ENCODE measurements at places on chromosomes 16 and 17.

DNA sequence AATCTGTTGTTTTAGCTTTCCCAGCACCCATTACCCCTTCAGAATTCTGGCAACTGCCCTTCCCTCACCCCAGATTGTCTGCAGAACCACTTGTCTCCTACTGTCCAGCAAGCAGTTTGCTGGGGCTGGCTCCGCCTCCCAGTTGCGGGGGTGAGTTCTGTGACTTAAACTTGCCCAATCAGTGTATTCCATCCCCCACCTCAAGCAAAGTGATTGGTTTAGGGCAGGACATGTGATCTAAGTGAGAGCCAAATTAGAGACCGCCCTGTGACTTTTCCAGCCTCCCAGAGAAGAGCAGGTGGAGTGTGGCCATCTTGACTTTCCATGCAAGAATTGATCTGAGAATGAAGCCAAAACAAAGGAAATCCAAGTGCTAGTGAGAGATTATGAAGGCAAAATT is 22.7 kb upstream of the SRCIN1 start:
- peak; percentile 47 for DNase-seq

DNA sequence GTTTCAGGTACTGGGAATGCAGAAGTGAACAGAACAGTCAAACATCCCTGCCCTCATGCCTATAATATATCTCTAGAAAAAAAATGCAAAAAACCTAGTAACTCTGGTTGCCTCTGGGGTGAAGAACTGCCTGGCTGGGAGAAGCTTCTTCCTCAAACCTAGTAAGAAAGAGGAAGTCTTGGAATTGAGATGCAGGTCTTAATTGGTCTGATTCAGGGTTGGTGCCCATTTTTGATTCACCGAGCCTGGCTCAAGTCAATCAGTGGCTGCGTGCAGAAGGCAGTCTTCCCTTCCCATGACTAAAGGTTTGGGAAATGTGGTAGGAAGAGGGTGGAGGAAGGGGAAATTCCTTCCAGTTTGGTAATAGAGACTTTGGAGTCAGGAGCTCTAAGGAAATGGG is 22.4 kb downstream of the CDRT15 start:
- no peak for DNase-seq

- no peak for DNase-seq
Measured at GRCh38 chr17:48492401-48493298, 38.2 kb downstream of the HOXB1 start.

DNA sequence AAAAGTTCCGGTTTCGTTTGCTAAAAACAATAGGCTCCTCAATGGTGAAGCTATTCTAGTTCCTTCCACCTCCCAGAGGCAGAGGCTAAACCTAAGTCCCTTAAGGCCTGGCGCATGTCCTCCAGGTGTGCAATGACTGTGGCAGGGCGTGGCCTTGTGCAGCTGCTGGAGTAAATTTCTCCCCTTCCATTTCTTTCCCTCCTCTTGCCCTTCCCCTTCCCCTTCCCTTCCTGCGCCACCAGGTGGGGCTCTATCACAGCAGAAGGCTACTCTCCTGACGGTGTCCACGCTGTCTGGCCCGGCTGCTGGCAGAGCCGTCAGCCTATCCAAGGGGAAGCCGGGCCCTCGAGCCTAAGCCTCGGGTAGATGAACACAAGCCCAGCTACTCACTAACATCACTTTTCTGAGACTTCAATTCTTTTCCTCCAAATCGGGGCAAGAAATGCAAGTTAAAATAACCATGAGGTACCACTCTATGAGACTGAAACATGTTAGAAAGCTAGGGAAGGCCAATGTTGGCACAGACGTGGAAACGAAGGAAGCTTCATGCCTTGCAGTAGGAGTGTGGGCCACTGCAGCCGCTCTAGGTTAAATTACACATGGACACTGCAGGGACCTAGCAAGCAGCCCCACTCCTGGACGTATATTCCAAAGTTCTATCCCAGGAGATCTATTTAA is 34.4 kb downstream of the C16orf78 start:
- DNase-seq, result peak; percentile 62

All from Jurkat, Clone E6-1 (cell line).